ENCODE measurements at places on chromosomes 11 and 22.

DNA sequence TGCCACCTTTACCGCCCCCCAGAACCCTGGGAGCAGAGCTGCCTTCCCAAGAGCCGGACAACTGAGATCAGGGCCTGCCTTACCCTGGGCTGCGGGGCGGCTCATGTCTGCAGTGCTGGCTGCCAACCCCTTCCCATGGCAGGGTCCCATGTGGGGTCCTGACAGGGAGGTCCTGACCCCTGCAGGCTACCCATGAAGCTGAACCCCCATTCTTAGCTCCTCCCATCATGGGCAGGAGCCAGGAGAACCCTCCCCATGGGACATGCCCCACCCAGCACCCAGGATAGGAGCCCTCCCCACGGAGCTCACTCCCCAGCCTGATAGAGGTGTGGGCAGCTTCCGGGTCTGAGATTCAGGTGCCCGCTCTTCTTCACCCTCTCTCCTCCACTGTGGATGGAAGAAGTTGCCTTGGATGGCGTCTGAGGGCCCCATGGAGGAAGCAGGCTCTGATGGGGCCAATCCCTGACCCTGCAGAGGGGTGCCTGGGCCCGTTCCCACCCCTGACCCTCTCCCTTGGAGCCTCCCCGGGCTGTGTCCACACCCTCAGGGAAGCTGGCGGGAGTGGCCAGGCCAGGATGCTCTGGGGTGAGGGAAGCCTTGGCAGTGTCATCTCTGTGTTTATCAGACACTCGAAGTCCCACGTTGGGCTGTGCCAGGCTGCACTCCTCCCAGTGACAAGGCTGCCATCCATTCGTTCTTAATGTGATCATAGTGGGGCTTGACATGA lies 1508.2 kb downstream of the BRD1 start:
- no peak for DNase-seq

DNA sequence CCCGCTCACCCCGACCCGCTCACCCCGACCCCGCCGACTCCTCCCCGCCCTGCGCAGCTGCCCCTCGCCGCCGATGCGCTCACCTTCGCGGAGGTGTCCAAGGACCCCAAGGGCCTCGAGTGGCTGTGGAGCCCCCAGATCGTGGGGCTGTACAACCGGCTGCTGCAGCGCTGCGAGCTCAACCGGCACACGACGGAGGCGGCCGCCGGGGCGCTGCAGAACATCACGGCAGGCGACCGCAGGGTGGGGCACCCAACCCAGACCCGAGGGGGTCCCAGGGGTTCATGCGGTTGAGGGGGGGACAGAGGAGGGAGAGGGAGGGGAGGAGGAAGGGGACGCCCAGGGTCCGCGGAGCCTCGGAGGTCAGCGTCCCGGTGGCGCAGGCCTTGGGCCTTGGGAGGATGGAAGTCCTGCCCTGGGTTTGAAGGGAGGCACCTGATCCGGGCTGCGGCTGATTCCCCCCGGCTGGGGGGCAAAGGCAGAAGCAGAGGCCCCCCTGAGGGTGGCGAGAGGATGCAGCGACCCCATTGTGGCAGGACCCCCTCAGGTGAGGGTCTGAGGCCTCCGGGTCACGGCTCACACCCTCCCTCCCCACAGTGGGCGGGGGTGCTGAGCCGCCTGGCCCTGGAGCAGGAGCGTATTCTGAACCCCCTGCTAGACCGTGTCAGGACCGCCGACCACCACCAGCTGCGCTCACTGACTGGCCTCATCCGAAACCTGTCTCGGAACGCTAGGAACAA lies 9.2 kb downstream of the PKP3 start:
- no peak for DNase-seq

GRCh38 chr11:45643598-45644260 lies 21.7 kb downstream of the CHST1 start:
- no peak for DNase-seq

GRCh38 chr11:85725510-85726258 lies 39.7 kb upstream of the CCDC89 start:
- DNase-seq: no peak

GRCh38 chr11:69537126-69537525 lies 55.7 kb downstream of the LINC01488 start:
- DNase-seq: no peak

GRCh38 chr22:46029574-46030200 lies 52.7 kb upstream of the WNT7B start:
- DNase-seq: no peak

- DNase-seq: no peak
Measured at GRCh38 chr11:133552938-133553337, 20.6 kb upstream of the OPCML start.

DNA sequence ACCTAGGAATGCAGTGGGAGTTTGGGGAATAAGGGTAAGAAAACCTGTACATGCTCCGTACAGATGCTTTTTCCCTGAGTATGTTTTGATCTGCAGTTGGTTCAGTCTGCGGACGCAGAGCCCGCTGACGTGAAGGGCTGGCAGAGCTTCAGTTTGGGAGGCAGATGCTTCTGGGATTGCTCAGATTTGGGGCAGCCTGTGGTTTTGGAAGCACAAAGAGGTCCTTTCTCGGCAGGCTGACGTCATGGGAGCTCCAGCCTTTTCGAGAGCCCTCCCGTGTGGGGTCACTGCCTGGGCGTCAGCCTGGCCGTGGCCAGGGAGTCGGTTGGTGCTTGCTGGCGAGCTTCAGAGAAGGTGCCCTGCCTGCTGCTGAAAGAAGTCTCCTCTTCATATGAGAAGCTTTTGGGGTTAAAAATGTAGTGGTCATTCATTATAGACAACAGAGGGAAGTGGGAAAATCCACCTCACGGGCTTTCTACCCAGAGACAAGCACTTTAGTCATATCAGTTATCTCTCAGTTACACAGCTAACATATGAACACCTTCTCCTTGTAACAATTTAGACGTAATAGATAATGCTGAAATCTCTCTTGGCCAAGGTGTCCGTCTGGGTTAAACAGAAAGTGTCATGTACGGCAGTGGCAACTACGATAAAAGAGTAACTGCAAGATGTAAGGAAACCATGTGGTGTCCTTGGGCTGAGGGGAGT lies 26.8 kb downstream of the TPCN2 start:
- no peak for DNase-seq

GRCh38 chr11:5229356-5229755 lies 2.5 kb upstream of the HBB start:
- no peak for DNase-seq

DNA sequence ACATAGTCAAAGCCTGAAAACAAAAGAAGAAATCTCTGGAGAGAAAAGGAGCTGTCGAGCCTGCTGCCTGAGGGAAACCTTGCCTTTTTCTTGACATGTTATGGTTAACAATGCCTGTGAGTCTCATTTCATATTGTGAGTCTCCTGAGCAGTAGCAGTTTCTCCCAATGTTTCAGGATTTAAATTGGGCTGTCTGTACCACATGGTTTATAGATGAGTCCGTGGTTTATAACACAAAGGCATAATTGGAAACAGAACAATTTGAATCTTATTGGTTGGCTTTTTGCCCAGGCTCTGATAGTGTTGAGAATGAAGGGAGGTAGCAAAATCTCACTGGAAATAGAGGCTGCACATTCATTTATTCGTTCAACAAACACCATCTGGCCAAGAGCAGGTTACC lies 540.9 kb downstream of the RAB38 start:
- no peak for DNase-seq

DNA sequence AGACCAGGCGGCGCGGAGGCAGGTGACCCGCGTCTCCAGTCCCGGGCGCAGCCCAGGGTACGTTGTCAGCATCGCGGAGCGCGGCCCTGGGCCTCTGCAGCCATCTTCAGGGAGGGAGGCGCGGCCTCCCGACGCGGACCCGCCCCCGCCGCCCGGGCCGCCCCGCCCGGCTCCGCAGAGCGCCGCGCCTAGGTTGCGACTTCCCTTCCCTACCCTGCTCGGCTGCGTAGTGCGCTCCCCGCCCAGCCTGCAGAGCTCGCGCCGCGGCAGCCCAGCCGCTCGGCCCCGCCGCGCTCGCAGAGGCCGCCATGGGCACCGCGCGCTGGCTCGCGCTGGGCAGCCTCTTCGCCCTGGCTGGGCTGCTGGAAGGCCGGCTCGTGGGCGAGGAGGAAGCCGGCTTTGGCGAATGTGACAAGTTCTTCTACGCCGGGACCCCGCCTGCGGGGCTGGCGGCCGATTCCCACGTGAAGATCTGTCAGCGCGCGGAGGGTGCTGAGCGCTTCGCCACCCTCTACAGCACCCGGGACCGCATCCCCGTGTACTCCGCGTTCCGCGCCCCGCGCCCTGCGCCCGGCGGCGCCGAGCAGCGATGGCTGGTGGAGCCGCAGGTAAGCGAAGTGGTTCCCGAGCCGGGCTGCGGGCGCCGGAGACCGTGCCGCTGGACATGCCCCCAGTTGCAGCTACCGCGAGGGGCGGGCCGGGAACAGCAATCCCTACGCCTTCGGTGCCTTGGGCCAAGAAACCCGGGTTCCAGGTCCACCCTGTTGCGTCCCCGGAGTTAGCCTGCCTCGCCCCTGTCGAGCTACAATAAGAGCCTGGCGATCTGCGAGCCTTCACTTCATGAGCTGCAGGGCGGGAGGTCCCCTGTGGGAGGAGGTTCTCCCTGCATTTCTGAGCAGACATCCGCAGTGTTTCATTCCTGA lies at the start of gene ENDOD1:
TSS of gene ENDOD1 (plus strand) at position 227 of the 923 bp plus-strand sequence. CDS start at position 309, 82 bp downstream.
- DNase-seq: peak; percentile 38

GRCh38 chr11:65430406-65431217 lies 8.0 kb downstream of the NEAT1 start:
- DNase-seq: no peak

- DNase-seq: no peak
Measured at GRCh38 chr11:13826505-13827278, 135.8 kb upstream of the SPON1 start.

- no peak for DNase-seq
Measured at GRCh38 chr11:121257976-121258375, 34.6 kb upstream of the SC5D start.

GRCh38 chr22:30781271-30781875 lies 86.7 kb downstream of the OSBP2 start:
- DNase-seq: no peak

DNA sequence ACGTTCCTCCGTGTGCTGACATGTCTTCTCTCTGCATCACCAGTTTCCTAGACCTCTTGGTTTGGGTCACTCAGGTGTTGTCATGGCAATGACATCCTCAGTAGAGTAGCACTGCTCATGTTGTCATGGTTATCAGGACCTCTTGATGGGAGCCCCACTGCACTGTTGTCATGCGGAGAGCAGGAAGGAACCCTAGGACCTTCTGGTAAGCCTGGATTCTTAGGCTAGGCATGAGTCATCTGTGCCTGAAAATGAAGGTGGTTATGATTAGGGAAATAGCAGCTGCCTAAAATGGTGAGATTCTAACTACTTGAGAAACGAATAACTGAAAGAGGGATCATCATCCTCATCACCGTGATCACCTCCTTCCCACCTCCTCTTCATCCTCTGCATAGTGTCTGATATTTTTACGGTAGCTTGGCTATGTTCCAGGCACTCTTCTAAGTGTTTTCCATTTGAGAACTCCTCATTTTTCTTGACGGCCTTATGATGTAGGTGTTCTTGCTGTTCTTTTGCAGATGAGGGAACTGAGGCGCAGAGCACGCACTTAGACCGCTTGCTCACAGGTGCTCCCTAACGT lies 858.4 kb downstream of the NTM start:
- DNase-seq: no peak

DNA sequence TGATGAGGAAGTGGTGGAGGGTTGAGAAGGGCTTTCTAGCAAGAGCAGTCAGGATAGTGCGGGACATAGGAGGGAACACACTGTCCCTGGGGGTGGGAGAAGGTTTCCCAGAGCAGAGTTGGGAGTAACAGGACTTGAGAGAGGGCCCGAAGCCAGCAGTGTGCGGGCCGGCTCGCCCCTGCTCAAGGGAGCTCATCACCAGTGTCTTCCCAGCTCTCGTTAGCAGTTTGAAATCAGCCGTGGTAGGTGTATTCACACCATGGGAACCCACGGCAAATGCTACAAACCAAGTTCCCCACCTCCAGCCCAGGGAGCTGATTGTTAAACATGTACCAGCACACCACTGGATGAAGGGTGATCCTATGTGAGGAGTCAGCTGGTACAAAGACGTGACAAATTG lies 66.2 kb upstream of the EIF3D start:
- no peak for DNase-seq

GRCh38 chr22:41263704-41264103 lies 22.3 kb downstream of the RANGAP1 start:
- no peak for DNase-seq

- DNase-seq: no peak
Measured at GRCh38 chr11:120771551-120772060, 252.3 kb upstream of the TBCEL start.

DNA sequence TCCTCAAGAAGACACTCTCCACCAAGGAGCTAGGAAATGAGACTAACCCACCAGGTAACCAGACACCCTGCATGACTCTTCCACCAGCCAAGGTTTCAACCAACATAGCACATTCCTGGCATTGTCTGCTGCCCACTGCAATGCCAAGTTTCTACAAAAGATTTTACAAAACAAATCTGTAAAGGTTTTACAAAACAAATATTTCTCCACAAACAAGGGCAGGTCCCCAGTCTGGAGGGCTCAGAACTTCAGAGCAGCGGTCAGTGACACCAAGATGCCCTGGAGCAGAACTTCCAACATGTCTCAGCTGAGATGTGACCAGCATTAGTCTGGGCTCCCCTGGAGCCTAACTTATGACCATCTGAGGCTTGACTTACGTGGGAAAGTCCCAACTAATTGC lies 14.0 kb downstream of the GALNT18 start:
- DNase-seq: no peak

GRCh38 chr11:34431979-34432378 lies 6.8 kb upstream of the CAT start:
- no peak for DNase-seq

Data from cerebellar nuclear complex (tissue), 1 donor.